ENCODE measurements at places on chromosomes 3 and 15.

- no peak for DNase-seq
Observed at GRCh38 chr3:21328711-21329390, 422.2 kb downstream of the ZNF385D start.

DNA sequence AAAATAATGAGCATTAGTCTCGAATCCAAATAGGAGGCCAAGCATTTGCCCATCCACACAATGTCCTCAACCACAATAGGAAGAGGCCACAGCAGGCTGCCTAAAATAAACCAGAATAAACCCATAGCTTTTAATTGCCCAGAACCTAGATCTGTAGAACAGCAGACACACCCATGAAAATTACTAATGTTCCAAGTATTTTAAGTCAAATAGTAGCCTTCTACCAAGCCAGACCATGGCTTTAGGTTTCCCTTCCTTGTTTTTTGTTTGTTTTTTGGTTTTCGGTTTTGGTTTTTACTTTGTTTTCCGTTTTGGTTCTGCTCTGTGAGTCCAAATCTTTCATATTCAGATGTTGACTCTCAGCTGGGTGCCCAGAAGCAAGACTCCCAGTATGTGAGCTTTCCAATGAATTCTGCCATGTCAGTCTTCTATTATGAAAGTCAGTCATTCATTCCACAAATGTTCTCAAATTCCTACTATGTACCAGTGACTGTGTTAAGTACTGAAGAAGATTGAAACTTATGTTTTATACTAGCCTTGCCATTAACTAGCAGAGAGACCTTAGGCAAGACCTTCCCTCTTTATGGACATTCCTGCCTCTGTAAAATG, 57.8 kb upstream of the BOC start:
- no peak for DNase-seq

DNA sequence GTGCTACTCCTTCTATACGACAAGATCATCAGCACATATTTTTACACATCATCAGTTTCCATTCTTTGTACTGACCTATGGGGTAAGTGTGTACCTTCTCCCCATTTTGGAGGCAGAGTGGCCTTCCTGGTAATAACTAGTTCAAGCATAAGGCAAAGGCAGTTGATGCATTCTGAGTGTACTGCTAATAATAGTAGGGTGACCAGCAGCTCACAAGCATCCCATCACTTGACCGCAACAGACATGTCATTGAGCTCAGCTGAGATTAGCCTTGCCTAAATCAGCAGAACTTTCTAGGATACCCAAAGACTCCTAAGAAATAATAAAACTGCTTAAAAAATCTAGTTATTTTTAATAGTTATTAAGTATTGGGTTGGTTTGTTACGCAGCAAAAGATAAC, 329.8 kb upstream of the FRG2C start:
- DNase-seq: no peak

DNA sequence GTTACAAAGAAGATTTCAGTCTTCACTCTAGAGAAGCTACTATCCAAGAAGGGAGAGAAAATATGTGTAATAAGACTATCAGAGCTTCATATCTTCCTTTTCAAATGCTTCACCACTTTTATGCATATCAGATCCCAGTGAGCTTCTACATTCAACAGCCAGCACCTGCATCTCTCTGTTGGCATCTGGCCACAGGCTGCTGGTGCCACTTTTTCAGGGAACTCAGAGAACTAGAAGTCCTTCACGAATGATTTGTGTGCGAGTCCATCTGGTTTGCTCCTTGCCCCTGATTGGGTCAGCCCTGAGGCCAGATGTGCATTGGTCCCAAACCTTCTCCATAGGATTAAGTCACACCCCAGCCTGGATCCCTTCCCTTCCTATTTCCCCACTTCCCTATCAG, 22.1 kb downstream of the SNTN start:
- no peak for DNase-seq

GRCh38 chr3:126911162-126912026, 71.5 kb upstream of the PLXNA1 start:
- no peak for DNase-seq

- no peak for DNase-seq
Observed at GRCh38 chr15:39361497-39361896, 219.4 kb upstream of the THBS1 start.

GRCh38 chr3:53996141-53996874, 104.6 kb upstream of the SELENOK start:
- DNase-seq: no peak

GRCh38 chr3:184553385-184553784, 8.2 kb upstream of the EPHB3 start:
- no peak for DNase-seq

DNA sequence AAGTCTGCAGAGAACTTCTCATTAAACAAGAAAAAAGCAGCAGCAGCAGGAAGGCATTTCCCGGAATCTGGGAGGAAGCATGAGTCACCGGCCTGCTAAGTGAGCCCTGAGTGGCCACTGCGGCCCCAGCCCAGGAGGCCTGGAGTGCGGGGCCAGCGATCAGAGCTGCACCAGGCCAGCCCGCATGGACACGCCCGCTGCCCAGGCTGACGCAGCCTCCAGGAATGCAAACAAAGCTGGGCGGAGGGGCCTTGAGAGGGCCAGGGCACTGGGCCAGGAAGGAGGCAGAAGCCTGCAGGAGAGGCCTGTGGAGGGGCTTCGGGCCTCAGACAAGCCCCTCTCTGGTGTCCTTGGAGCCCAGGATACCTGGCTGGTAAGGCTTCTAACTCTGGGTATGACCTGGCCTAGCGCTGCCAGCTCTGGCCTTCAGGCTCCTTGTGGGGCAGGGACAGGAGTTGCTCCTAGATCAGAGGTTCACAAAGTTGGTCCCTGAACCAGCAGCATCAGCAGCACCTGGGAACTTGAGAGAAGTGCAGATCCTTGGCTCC, 101.2 kb downstream of the SMAD6 start:
- no peak for DNase-seq

DNA sequence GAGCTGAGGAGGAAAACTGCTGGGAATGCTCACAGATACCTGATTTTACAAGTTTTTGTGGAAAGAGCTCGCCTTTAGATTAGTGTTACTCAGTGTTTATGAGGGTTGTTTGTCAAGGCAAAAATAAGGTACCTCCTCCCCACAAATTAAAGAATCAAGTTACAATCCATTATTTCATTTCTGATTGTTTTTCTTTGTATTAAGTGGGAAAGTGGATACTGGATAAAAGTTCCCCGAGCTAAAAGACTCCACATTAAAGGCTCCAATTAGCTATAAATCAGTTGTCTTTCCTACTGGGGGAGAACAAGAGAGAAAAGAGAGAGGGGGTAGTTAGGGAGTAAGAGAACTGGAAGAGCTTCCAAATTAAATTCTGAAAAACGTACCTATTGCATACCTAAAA, 1.9 kb downstream of the ALDH1A2 start:
- DNase-seq: no peak

- no peak for DNase-seq
Observed at GRCh38 chr3:195666-196065, 897 bp upstream of the CHL1 start.

DNA sequence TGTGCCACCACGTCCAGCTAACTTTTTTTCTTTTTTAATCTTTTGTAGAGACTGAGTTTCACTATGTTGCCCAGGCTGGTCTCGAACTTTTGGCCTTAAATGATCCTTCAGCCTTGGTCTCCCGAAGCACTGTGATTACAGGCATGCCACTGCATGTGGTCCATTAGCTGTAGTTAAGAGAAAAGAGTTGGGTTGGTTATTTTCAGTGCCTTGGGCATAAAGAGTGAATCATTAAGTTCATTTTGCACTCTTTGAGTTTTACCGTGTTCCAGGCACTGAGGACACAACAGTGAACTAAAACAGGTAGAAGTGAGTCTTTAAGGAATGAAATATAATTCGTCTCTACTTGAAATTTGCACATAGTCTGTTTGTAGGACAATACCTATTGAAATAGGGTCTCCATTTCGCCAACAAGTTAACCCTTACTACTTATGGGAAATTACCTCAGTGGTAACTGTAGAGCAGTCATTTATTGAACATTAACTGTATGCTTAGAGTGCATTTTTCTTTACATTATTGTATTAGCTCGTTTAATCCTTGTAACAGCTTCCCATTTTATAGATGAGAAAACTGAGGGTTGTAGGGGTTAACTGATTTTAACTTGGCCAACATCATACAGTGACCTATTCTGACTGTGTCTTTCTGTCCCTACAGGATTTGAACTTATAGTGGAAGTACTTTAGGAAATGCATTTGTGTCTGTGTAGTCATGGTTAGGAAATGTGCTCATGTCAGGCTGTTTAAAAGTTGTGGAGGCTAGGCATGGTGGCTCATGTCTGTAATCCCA, 22.7 kb upstream of the TRAK1 start:
- no peak for DNase-seq

GRCh38 chr15:53437985-53438841, 321.2 kb downstream of the WDR72 start:
- DNase-seq: no peak

DNA sequence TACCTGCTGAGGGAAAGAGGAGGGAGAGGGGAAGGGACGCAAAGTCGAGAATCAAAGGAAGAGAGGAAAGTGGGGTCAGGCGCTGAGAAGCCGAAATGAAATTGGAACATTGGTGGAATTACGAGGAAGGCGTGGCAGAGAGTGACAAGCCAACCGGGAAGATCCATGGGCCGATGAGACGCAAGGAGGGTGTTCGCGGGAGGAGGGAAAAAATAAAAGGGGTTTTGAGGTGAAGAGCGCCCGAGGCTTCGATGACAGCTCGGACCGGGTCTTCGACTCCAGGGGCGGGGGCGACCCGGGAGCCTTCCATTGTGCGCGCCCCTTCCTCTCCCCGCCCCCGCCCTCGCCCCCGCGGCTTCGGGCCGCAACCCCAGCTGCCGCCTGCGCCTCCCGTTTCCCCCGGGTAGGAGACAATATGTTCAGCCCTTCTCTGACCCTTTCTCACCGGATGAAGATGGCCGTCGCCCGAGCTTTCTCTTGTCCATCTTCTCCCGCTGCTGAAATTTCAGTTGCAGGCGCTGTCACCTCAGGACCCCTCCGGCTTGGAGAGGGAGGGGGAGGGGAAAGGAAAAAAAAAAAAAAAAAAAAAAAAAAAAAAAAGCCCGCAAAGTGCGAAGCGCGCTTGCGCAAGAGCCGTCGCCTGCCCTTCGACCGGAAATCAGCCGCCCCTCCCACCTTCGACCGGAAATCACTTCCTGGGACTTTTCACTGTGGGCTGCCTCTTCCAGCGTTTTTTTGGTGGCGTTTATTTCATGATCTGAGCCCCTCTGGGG, at the start of gene SENP7:
TSS of gene SENP7 (minus strand) at position 567 of the 773 bp plus-strand sequence. CDS start at position 485, 82 bp downstream.
- peak; percentile 75 for DNase-seq

- no peak for DNase-seq
Observed at GRCh38 chr15:74529921-74530320, 11.1 kb upstream of the ARID3B start.
